ENCODE measurements at places on chromosomes 5 and 9. TPM values are rescaled to one million over a fixed set of nuclear protein-coding genes. Genes with fewer than 3 reads are reported as not detected.

DNA sequence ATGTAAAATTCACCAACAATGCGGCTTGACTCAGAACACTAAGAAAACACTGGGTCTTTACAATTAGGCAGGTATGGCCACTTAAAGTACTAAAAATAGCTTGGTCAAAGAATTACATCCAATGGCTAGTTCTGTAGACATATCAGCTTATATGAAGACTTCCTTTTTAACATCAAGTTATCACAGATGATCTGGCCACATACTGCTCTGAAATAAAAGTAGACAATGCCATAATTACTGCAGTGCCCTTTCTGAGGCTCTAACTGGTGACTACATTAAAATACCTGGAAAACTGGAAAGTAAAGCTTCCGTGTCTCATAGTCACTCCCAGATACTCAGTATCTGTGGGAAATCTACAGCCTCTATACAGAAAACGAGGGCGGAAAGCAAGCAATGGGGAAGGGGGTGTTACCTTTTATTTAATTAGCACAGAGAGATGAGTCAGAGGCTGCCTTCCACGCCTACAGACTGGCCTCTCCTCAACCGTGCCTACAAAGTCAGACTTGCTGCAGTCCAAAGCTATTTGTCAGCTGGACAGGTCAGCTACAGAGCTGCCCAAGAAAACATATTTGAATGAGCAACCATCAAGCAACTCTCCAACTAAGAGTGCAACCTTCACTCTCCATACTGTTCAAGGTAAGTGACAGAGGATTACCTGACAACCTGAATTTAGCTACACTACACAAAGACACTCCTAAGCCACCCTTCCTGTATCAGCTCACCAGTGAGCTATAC is 8.7 kb downstream of the SERINC5 start:
- DNase-seq = peak; percentile 79

Gene MEF2C
- total RNA-seq = 0.27 TPM

- peak; percentile 52 for DNase-seq
Measured at GRCh38 chr5:73591102-73591695, 25.7 kb downstream of the UTP15 start.

Gene PPIC
- not detected for total RNA-seq

GRCh38 chr9:32644698-32645097 is 9.2 kb upstream of the TAF1L start:
- no peak for DNase-seq

DNA sequence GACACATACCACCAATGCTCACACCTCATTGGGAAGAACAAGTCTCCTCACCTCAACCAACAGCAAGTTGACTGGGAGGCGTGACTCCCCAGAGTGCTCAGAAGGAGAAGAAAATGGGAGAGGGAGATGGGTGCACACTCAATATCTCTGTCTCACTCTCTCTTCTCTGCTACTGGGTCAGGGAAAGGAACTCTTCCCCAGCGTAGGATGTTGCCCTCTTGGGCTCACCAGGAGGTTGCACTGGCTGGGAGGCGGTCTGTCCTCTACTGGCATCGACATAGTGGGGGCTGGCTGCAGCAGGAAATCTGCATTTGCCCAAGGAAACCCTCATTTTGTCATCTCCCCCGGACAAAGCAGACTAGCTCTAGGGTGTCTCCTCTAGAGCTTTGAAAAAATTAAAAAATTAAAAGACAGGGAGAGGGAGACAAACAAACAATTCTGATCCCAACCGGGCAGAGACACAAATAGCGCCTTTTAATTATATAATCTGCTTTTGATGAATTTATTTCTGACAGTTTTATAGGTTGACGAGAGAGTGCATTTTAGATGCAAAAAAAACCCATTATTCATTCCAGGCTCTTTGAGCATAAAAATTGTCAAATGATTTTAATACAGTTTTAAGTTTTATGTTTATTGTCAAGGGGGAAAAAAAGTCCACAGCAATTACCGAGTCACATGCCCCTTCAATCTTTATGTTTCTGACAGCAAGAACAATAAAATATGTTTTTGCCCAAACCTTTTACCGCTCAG is 179.3 kb upstream of the MVB12B start:
- DNase-seq = no peak

Data from activated CD8-positive, alpha-beta T cell treated with anti-CD3 and anti-CD28 coated beads for 36 hours (primary cell).